T-helper 1 cell (primary cell): ENCODE measurements at places on chromosomes 7 and 10.

- no peak for DNase-seq
Observed at GRCh38 chr10:70500812-70501301, 22.3 kb downstream of the PALD1 start.

DNA sequence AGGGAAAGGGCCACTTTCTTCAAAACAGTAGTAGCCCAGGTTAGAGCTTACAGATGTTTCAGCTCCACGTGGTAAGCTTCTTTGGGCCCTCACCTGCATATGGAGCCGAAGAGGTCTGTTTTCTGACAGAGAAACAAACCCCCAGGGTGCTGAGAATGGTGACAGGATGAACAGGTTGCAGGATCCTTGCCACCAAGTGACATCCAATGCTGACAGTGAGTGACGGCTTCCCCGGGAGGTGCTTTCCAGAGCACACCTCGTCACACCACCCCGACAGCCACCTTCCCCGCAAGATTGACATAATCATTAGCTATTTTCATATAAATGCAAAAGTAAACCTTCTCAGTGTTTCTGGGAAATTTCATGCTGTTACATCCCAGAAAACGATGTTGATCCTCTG is 109.3 kb upstream of the BTBD16 start:
- DNase-seq: no peak

GRCh38 chr7:16762177-16762576 is 8.6 kb downstream of the TSPAN13 start:
- DNase-seq: no peak

- no peak for DNase-seq
Observed at GRCh38 chr7:127803626-127804025, 151.6 kb downstream of the SND1 start.

DNA sequence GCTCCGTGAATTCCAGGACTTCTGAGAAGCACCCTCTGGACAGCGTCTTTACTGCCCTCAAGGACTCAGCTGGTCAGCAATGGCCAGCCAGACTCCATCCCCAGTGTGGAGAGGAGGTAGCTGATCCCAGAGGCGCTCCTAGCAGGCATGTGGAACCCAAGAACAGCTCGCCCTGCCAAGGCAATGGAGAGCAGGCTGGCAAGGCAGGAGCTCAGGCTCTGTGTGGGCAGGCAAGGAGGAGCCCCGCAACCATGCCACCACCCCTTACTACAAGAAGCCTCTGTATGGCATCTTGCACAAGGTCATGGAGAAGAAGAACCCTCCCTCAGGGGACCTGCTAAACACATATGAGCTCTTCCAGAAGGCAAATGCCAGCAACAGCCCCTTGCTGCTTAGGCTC is 34.4 kb upstream of the SGMS1 start:
- no peak for DNase-seq

GRCh38 chr7:154736389-154736788 is 266.5 kb downstream of the PAXIP1 start:
- DNase-seq: no peak

DNA sequence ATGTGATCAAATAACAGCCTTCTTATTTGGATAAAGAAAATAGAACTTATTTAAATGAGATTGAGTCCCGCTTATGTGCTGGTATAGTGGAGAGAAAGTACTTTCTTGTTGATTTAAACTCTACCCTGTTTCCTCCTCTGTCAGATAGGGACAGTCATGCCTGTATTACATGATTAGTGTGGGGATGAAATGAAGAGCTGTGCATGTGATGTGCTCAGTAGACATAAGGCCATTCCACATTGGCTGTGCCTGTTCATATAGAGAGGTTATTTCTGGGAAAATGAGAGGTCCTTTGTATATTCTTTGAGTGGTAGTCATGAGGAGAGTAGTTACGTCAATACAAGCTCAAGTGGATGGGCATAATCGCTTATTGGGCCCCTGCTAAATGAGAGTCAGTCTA is 5.7 kb downstream of the MTURN start:
- no peak for DNase-seq

DNA sequence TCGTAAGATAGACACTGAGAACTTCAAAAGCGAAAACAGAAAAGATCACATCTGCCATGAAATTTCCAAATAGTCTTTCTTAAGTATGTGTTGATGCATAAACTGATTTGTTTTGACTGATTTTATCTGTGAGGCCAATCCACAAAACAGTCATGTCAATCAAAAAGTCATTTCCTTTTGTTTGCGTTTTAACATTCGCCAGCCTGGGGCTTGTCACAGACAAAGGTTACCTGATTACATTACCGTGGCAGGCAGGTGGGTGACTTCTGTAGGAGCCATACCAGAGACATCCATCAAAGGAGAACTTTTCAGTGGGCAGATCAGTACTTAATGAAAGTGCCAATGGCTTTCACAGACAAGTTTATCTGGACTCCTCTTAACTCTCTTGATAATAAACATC is 45.5 kb upstream of the BET1 start:
- no peak for DNase-seq

DNA sequence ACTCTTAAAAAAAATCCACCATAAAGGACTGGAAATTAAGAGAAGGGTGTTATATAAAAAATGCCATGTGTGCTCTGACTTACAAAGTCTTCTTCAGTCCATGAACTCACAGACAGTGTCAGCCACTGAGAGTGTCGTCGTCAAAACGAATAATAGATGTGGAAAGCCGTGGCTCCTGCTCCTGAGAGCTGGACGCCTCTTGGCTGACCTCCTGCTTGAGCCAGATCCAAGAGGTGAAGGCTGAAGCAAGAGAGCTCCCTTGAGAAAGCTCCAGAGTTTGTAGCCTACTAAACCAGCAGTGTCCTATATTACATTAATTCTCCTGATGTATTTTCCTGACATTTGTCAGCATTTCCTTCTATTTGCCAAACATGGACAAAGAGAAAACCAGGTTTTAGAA is 234.3 kb upstream of the C7orf33 start:
- DNase-seq: no peak

GRCh38 chr7:90657481-90657880 is 61.4 kb downstream of the CDK14 start:
- DNase-seq: no peak

- no peak for DNase-seq
Observed at GRCh38 chr10:821322-821721, 110.2 kb downstream of the LARP4B start.

- DNase-seq: no peak
Observed at GRCh38 chr7:157760004-157760730, 423.4 kb downstream of the DNAJB6 start.

- DNase-seq: no peak
Observed at GRCh38 chr7:30708983-30709382, 26.7 kb upstream of the CRHR2 start.

GRCh38 chr10:52623761-52624160 is 148.8 kb downstream of the MBL2 start:
- DNase-seq: no peak

DNA sequence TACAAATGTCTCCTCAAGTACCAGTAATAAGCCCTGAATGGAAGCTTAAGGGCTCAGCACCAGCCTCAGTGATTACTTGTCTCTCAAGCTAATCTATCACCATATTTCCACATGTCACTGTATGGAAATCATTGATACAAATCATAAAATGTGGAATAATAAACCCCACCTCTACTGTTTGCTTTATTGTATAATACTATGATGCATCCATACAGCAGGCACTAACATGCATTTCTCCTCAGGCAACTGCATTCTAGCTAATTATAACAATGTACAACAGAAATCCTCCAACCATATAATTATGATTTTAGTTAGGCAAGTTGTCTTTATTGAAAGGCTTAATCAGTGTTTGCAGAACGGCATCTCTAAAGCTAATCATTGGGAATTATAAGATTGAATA is 26.2 kb downstream of the CRPPA start:
- no peak for DNase-seq

- no peak for DNase-seq
Observed at GRCh38 chr10:120115959-120116358, 223.4 kb downstream of the SEC23IP start.

GRCh38 chr7:27316311-27316710 is 73.7 kb downstream of the EVX1 start:
- no peak for DNase-seq

DNA sequence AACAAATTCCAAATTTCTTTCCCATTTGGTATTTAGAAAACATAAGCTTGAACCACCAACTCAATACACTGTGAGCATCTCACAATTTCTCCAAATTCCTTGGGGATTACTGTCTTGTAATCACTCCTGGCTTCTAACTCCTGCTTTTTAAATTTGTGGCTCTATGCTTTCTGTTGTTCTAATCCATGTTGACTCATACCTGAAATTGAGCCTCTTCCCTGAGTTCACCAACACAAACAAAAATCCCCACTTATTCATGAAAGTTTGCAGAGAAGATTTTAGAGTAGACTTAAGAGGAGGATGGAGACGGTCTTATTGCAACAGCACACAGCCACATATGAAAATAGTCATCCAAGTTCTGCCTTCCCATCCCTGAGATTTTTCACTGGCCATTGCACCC is 252.5 kb downstream of the PTEN start:
- DNase-seq: no peak

DNA sequence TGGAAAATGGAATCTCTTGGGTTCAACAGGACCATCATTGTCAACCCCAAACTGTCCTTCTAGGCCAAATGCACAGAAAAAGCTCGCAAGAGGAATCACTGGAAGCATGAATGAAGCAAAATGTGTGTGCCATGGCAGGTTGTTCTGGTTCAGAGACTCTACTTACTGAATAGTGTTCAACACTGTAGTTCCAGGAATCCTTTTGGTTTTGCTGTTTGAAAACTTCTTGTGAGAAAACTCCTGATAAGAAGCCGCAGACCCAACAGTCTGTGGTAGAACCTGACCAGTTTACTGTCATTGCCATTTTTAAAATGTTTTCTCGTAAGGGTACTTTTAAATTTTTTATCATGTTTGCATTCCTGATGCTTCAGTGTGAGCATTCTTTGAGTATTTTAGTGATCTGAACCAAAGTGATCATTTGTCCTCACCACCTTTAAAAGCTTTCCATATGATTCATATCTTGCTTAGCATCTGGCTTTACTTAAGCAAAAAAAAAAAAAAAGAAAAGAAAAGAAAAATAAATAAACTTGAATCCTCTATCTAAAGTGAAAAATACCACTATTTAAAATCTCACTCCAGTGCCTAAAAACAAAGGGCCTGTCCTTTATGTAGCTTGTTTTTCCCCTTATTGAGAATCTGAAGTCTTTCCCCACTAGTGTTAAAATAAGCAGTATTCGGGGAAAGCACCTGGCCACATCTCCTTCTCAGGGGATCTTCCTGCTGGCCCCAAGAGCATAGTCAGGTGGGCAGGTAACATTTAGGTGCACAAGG is 92.4 kb downstream of the WNT2 start:
- no peak for DNase-seq

DNA sequence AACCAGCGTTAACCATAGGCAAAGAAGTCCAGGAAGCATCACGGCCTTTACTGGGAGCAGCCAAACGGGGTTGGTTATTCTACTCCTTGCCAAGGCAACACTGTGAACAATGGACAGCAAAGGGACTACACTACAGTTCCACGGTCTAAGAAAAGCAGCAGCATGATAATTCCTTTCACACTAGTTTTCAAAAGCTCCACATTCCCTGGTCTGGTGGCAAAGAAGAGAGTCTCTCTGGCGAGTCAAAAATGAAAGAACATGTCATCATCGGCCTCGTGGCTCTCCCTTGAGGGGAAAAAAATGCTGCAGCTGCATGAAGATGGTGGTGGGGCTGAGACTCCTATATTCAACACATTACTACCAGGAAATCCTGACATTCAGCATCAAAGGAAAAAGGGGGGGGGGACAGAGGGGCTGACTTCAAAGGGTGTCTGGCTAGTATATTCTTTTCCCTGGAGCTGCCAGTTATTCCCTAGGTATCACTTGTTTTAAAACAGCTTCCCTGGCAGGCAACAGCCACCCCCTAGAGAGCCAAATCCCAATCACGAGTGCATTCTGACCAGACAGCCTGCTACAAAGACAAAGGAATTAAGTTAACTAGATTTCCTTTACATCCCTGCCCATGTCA is 49.1 kb downstream of the SLC37A3 start:
- no peak for DNase-seq

GRCh38 chr10:94493463-94493862 is 52.1 kb upstream of the HELLS start:
- DNase-seq: no peak

DNA sequence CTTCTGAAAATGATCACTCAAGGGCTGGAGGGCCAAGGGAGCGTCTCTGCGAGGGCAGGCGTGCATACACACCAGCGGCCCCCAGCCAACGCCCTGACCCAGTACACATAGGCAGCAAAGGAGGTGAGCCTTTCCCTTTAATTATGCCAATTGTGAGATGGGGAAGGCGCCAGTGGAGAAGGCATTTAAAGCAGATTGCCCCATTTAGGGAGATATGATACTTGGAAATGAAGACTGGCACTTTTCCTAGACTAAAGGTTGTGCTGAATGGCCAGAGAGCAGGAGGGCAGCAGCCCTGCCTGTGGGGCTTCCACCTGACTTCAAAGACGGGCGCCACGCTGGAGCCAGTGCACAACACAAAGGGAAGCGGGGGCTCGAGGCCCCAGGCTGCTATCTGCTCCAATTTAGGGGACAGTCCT is 24.1 kb downstream of the HIPK2 start:
- no peak for DNase-seq

GRCh38 chr10:86599041-86599440 is 55.3 kb upstream of the OPN4 start:
- no peak for DNase-seq

GRCh38 chr7:97088364-97088763 is 29.1 kb upstream of the SDHAF3 start:
- DNase-seq: no peak

- DNase-seq: no peak
Observed at GRCh38 chr10:123472606-123473005, 193.5 kb upstream of the GPR26 start.

DNA sequence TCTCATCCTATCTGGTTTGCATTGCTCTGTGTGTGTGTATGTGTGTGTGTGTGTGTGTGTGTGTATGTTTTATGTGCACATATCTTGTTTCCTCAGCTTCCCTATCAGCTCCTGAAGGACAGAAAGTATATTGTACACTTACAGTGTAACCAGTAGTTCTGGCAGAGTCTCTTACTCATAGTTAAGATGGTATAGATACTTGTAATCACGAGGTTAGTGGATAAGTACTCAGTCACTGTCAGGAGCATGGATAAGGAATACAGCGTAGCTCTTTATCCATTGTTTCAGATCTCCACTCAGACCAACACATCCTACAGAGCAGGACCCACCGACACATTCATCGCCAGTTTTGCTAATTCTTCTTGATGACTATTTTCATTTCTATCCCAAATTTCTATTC is 275.0 kb downstream of the TSPAN12 start:
- no peak for DNase-seq

DNA sequence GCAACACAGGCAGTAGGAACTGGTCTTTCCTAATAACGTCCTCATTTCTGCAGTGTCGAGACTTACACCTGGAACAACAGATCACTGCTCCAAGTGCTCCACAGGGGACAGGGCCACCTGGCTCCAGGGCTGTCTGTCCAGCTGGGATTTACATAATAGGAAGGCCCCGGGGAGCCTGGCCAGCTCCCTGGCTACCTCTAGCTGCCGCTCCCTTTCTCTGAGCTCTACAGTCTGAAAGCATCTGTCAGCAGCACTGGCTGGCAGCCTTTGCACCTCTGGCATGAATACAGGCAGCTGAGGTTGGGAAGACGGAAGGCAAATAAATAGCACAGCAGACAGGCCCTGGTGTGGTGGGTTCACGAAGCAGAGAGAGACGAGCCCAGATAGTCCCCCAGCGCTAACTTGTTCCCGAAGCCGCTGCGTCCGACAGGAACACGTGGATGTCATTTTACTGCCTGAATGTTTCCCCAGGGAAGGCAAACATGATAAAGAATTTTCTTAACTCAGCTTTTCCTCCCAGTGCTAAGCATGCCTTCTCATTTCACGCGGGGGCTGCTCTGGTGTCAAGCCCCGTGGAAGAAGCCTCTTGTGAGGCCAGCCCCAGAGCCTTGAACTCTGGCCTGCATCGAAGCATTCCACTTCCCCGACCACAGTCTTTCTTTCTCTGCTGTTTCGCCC is 105.4 kb downstream of the ITIH5 start:
- no peak for DNase-seq
